ENCODE measurements at places on chromosomes 12 and 14. TPM values are rescaled to one million over a fixed set of nuclear protein-coding genes. Genes with fewer than 3 reads are reported as not detected.

- no peak for DNase-seq
Observed at GRCh38 chr14:50800032-50800431, 30.9 kb downstream of the NIN start.

DNA sequence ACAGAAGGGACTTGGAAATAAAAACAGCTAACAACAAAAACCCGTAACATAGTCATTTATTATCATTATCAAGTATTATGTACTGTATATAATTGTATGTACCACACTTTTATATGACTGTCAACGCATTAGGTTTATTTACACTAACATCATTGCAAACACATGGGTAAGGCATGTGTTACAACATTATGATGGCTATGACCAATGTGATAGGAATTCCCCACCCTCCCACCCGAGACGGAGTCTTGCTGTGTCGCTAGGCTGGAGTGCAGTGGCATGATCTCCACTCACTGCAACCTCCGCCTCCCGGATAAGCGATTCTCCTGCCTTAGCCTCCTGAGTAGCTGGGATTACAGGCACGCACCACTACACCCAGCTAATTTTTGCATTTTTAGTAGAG is 82.6 kb downstream of the ERC1 start:
- DNase-seq, result no peak

GRCh38 chr14:66129224-66129623 is 356.9 kb upstream of the CCDC196 start:
- DNase-seq, result no peak

DNA sequence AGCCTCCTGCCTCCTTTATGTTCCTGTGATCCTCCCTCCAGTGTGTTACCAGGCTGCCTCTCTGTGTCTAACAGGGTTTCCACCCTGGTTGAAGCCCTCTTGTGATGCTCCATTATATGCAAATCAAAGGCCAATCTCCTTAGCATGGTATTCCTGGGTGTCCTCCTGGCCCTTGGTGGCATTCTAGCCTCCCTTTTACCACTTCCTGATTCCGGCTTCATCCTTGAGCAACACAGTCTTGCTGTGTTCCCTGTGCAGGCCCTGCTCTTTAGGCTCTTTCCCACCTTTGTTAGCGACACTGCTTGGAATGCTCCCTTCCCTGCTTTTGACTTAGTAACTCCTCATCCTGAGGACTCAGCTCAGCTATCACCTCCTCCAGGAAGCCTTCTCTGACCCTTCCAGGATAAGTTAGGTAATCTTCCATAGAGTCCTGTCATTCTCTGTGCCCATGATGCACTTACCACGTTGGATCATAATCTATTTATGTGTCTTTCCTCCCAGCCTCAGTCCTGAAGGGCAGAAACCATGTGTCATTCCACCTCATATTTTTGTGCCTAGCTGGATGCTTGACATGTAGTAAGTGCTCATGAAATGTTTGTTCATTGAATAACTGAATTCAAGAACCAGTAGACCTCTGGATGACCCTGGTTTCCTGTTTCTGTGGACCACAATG is 37.3 kb downstream of the PRKCH start:
- DNase-seq, result no peak

GRCh38 chr14:96035456-96035855 is 3.7 kb upstream of the C14orf132 start:
- DNase-seq, result no peak

DNA sequence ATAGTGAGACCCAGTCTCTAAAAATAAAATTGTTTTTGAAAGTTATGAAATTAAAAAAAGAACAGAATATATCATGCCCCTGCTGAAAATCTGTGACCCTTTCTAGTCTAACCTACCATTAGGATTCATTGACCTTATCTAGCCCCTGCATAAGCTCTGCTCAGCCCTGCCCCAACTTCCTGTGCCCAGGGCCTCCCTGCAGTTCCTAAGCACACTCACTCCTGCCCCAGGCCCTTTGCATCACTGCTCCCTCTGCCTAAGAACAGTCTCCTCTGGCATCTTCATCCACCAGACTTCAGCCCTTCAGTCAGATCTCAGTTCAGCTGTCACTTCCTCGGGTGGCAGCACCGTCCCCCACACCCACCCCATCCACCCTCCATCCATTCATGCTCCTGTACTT is 55.4 kb downstream of the SCARB1 start:
- DNase-seq, result no peak

DNA sequence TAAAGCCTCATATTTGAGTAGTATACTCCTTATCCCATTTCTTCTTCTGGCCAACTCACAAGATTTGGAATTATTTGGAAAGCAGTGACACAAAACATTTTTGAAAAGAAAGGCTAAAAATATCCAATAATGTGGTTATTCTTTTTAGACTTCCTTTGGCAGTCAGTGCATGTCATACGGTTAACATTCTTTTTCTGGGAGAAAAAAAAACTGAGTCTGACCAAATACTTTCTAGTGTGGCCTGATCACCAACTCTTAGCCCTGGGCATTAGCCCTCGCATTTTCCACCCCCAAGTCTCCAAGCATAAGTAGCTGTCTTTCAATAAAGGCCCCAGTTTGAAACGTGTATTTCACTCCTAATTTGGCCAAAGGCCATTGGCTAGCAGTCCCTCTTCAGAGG is 5.9 kb downstream of the RASSF3 start:
- no peak for DNase-seq

DNA sequence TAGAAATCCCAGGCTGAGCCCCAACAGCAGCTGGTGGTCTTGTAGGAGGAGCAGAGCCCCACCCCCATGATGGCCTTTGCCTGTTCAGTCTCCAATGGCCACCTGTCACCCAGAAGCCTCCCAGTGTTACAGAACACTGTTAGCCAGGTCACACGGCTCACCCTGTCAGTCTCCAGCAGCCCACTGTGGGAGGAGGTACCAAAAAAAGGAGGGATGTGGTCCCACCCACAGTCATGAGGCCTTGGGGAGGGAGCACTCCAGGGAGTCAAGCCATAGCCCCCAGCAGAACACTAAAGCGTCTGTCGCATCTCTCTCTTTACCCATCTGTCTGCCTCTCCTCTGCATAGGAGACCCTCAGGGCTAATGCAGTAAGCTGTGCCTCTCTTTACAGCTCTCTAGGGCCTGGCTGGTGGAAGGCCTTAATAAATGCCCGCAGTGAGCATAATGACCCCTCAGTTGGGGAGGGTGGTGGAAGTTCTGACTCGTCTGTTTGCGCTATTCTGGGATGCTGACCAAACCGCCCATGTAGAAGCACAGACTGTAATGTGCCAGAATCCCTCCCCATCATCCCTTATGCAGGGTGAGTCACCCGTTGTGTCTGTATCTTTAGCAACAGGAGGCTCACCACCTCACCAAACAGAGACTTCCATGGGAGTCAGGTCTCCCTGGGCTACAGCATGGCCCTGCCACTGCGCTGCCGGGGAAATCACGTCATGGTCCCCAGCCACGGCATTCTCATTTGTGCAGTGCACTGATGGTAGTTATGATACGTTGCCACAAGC is 14.6 kb downstream of the C14orf132 start:
- DNase-seq, result no peak

GRCh38 chr12:46269429-46270241 is 792 bp upstream of the SLC38A1 start:
- no peak for DNase-seq

GRCh38 chr12:51896236-51896635 is 8.3 kb downstream of the ANKRD33 start:
- no peak for DNase-seq

DNA sequence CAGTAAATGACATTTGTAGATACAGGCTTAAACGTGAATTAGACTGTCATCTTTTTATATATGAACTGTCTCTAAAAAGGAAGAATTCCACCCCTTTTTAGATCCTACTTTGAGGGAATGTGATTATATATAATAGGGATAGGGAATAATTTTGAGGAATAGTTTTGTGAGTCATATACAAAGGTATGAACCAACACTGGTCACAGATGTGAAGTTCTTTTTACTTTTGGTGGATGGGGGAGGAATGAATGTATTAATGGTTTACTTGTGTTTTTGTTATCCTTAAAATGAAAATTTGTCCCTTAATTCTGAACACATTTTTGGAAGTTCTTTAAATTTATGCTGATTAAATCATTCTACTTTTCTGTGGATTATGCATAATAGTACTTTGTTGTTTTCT is 30.4 kb downstream of the FRS2 start:
- DNase-seq, result no peak

DNA sequence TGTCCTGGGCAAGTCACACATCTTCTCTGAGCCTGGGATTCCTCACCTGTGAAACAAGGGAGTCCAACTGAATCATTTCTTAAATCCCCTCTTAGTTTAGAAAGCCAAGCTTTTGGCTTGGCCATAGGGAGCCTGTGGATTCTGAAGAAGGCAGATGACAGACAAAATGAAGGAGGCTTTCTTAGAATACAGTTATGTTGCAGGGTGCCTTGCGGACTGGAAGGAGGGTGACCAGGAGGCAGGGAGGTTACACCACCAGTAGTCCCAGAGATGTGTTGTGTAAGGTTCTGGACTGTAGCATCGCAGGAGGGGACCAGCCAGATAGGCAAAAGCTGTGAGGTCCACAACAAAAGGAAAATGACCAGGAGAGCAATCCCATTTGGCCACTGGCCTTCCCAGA is 8.2 kb upstream of the ACVR1B start:
- DNase-seq, result no peak

DNA sequence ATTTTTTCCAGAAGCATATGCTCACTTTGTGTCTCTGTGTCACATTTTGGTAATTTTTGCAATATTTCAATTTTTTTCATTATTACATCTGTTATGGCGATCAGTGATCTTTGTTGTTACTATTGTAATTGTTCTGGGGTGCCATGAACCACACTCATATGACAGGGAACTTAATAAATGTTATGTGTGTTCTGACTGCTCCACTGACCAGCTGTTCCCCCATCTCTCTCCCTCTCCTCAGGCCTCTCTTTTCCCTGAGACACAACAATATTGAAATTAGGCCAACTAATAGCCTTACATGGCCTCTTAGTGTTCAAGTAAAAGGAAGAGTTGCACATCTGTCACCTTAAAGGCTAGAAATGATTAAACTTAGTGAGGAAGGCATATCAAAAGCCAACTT is 46.0 kb downstream of the SCN8A start:
- no peak for DNase-seq

The RASSF9 gene
- total RNA-seq, result 0.87 TPM

The BBS10 gene
- total RNA-seq, result 9.3 TPM

The RNF212B gene
- total RNA-seq, result not detected

The CCDC196 gene
- total RNA-seq, result not detected
